IMR-90 (cell line): ENCODE measurements at places on chromosomes 11 and 22. TPM values are rescaled to one million over a fixed set of nuclear protein-coding genes. Genes with fewer than 3 reads are reported as not detected.

PHOX2A gene
- polyA plus RNA-seq, result not detected in 2 replicates

GRCh38 chr11:65596520-65596919 is 920 bp upstream of the KCNK7 start:
- no peak for DNase-seq

GRCh38 chr22:48850658-48851287 is 976.9 kb downstream of the BRD1 start:
- no peak for DNase-seq

GRCh38 chr11:96697466-96697865 is 307.7 kb downstream of the JRKL start:
- DNase-seq, result no peak

UQCR10 gene
- polyA plus RNA-seq, result 260 and 285 TPM in 2 replicates

DNA sequence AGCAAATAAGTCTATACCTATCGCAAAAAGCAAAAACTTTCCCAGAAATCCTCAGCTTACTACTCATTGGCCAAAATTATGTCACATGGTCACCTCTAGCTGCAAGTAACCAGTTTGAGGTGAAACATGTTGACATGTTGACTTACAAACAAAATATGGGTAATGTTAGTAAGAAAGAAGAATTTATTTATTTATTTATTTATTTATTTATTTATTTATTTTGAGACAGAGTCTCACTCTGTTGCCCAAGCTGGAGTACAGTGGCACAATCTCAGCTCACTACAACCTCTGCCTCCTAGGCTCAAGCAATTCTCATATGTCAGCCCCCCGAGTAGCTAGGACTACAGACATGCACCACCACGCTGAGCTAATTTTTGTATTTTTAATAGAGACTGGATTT is 5.4 kb upstream of the SLC35C1 start:
- no peak for DNase-seq

PANX2 gene
- 1.3 and 1.7 TPM in 2 replicates for polyA plus RNA-seq

TYR gene
- polyA plus RNA-seq, result not detected in 2 replicates
